Activated CD4-positive, alpha-beta T cell treated with anti-CD3 and anti-CD28 coated beads, Interleukin-2, amount 10 ng/mL, durations not matched to agents 7 days and 5 days (primary cell): ENCODE measurements at places on chromosomes 1 and 21. TPM values are rescaled to one million over a fixed set of nuclear protein-coding genes. Genes with fewer than 3 reads are reported as not detected.
A peak's percentile ranks its signal among the peaks of the same experiment; 100 is the strongest.

PLPP3 gene
- total RNA-seq = not detected

CD101 gene
- 4.2 TPM for total RNA-seq

ATP1A4 gene
- total RNA-seq = not detected

SLC6A9 gene
- total RNA-seq = 4.8 TPM

SLC9C2 gene
- total RNA-seq = not detected

SPRR4 gene
- total RNA-seq = not detected

CD34 gene
- total RNA-seq = 0.05 TPM

PCP4L1 gene
- 0.15 TPM for total RNA-seq

GSTM5 gene
- 0.17 TPM for total RNA-seq

MROH9 gene
- not detected for total RNA-seq

RAD54L gene
- total RNA-seq = 54.0 TPM

DNA sequence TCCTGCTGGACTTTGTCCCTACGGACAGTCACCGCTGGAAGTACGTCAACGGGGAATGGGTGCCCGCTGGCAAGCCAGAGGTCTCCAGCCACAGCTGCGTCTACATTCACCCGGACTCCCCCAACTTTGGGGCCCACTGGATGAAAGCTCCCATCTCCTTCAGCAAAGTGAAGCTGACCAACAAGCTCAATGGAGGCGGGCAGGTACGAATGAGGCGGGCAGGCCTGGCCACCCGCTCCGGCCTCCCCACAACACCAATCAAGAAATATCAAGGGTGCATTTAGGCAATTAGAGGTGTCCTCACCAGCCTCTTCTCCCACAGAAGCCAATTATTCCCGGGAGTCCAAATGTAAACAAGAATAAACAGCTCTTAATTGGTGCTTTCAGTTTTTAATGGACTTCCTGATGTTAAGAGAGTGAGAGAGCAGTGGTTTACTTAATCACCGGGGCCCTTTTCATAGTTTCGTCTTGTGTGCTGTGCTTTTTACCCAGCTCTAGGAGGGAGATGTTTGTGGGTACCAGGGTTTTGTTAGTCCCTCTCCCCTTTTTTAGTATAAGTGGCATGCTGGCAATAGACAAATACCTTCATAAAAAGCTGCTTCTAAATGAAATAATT, 10.7 kb downstream of the TBX19 start:
- peaks cover 13% of the 10 kb centered on the region for H3K4me1 ChIP-seq
- no peak overlapping the region for H3K4me3 ChIP-seq
- no peak overlapping the region for H3K27ac ChIP-seq

DNA sequence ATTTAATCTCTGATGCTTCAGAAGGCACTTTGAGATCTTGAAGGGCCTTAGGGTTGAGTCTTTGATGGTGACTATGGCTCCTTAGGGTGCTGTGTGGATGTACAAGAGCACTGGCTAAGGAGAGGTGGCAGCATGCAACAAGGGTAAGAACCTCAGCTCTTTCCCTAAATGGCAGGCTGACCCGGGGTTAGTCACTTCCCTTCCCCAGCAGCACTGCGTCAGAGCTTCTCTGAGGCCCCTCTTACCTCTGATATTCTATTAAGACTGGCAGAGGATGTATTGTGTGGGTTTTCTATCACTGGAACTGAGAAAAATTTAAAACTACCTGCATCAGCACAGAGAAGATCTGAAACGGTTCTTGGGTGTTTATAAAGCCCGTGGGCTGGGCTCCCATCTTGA, 11.8 kb downstream of the C1orf116 start:
- H3K4me1 ChIP-seq = peaks cover 3% of the 10 kb centered on the region
- no peak overlapping the region for H3K4me3 ChIP-seq
- no peaks in the 10 kb centered on the region for H3K36me3 ChIP-seq
- H3K27ac ChIP-seq = no peak overlapping the region

GRCh38 chr1:16351994-16352841, at the start of gene FBXO42:
Gene FBXO42, minus strand, starts transcription at chr1:16352480. Its CDS starts 37,062 bp downstream, at chr1:16315418.
- H3K27me3 ChIP-seq = no peaks in the 10 kb centered on the region
- peak within 1 kb of the TSS; percentile 88 for H3K4me3 ChIP-seq
- peak within 1 kb of the TSS; percentile 95 for H3K27ac ChIP-seq

DNA sequence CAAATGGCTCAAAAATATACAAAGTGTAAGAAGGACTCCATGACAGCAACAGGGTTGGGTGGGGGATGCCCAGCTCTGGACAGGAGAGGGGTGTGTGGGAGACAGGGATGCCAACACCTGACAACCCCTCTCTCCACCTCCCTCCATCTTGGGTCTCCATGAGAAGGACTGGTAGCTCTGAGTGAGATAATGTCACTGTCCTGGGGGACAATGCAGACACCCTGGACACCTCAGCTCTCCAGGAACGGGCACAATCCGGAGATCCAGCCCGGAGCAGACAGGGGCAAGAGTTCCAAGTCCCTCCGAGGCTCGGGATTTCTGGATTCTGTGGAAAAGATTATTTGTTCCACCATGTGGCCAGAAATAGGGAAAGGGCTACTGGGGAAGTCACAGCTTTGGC, 122.5 kb downstream of the GLIS1 start:
- no peak overlapping the region for H3K4me3 ChIP-seq
- H3K36me3 ChIP-seq = no peaks in the 10 kb centered on the region
- no peaks in the 10 kb centered on the region for H3K4me1 ChIP-seq
- no peak overlapping the region for H3K27ac ChIP-seq
- H3K27me3 ChIP-seq = peaks cover 3% of the 10 kb centered on the region

- H3K27ac ChIP-seq = no peak overlapping the region
- H3K4me3 ChIP-seq = no peak overlapping the region
- no peaks in the 10 kb centered on the region for H3K36me3 ChIP-seq
- peaks cover 5% of the 10 kb centered on the region for H3K27me3 ChIP-seq
- no peak for DNase-seq
- H3K4me1 ChIP-seq = no peaks in the 10 kb centered on the region
These were observed 40.8 kb upstream of the PRRX1 start for GRCh38 chr1:170623171-170623570.

DNA sequence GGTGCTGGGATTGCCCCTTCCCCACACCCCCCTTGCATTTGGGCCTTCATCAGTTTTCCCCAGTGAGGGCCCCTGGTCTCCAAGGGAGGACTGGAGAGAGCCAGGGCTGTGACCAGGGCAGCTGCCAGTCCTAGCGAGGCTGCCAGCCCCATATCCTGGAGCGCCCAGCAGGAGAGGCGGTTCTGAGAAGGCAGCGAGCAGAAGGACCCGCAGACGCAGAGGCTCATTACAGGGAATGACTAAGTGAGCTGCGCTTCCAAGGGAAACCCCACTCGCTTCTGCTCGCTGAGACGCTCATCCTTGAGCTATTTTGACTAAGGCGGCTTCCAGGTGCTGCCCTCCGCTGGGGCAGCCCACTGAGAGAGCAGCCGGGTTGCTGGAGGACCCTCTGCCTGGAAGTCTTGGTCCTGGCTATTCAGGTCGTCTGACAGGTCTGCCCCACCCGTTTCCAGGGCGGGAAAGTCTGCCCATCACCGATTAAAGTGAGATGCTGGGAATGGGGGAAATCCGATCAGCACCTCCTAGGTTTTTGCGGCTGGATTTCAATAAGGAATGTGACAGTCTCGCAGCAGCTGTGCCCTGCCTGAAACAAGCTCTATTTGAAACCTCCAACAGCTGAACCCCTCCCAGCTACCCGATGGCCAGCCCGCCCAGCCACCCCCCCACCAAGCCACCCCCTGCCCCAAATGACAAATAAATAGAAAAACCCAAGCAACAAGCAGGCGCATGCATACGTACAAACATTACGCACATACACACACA, 2.8 kb downstream of the KCNN3 start:
- H3K27me3 ChIP-seq = peaks cover 42% of the 10 kb centered on the region
- H3K4me1 ChIP-seq = peaks cover 33% of the 10 kb centered on the region
- H3K36me3 ChIP-seq = no peaks in the 10 kb centered on the region
- DNase-seq = no peak

GRCh38 chr1:32869923-32870614, 643 bp downstream of the FNDC5 start:
- H3K4me3 ChIP-seq = peak overlapping the region; percentile 49
- peaks cover 7% of the 10 kb centered on the region for H3K4me1 ChIP-seq
- H3K27me3 ChIP-seq = peaks cover 43% of the 10 kb centered on the region
- H3K36me3 ChIP-seq = peaks cover 2% of the 10 kb centered on the region
- no peak overlapping the region for H3K27ac ChIP-seq

DNA sequence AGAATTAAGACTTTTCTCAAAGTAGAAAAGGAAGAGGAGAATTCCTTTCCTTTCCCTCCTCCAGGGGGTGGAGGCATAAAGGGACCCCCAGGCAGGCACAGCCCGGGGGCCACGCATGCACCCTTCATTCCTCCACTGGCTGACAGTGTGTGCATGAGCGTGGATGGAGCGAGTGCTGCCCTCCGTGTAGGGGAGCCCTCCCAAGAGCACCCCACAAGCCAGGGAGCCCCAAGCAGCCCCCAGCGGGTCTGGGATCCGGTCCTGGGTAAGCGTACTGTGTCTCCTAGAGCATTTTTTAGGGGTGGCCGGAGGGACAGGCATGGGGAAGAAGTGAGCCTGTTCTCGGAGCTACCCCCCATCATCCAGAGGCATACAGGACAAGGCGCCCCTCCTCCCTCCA, 120.5 kb downstream of the SIK1 start:
- peaks cover 2% of the 10 kb centered on the region for H3K27me3 ChIP-seq
- H3K27ac ChIP-seq = no peak overlapping the region
- H3K4me1 ChIP-seq = peaks cover 2% of the 10 kb centered on the region
- DNase-seq = no peak
